Ureter (tissue), 1 donor: ENCODE measurements at places on chromosomes 7 and 10.
A peak's percentile ranks its signal among the peaks of the same experiment; 100 is the strongest.

- DNase-seq, result no peak
Observed at GRCh38 chr7:151607464-151607867, 87.8 kb upstream of the RHEB start.

DNA sequence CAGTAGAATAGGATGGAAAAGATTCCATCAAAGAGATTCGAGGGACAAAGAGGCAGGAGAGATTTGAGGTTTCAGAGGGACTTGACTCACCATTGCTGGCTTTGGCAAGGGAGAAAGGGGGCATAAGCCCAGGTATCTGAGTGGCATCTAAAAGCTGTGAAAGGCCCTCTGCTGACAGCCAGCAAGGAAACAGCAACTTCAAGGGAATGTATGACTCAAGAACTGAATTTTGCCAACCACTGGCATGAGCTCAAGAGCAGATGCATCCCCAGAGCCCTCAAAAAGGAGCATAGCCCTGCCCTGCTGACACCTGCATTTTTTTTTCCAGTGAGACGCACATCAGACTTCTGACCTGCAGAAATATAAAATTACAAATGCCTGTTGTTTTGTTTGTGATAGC is 19.6 kb upstream of the ADAM12 start:
- DNase-seq, result no peak

DNA sequence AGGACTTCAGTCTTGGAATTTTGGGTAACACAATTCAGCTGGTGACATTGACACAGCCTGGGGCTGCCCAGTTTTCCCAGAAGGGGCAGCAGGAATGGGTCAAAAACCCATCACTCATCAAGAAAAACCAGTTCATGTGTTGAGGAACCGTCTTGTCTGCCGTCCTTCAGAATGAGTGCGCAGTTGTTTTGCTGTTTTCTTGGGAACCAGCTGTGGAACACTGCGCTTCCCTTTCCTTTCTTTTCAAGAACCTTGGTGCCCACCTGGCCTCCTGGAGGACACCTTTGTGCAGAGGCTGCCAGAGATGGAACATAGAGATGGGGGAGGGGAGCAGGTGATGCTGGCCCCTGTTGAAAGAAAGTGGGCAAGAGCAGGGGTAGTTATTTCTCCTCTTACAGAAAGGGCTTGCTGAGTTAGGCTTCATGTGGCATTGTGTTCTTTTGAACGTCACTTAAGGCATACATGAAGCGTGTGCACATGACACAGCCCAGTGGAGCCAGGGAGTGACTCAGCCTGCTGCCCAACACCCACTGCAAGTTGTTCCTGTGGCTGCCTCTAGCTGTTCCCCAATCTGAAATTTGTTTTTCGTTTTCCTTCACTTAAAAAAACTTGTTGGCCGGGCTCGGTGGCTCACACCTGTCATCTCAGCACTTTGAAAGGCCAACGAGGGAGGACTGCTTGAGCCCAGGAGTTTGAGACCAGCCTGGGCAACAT is 87.4 kb upstream of the TNS3 start:
- peak; percentile 81 for DNase-seq

- DNase-seq, result peak; percentile 57
Observed at GRCh38 chr10:14838582-14839304, 637 bp downstream of the HSPA14 start.

DNA sequence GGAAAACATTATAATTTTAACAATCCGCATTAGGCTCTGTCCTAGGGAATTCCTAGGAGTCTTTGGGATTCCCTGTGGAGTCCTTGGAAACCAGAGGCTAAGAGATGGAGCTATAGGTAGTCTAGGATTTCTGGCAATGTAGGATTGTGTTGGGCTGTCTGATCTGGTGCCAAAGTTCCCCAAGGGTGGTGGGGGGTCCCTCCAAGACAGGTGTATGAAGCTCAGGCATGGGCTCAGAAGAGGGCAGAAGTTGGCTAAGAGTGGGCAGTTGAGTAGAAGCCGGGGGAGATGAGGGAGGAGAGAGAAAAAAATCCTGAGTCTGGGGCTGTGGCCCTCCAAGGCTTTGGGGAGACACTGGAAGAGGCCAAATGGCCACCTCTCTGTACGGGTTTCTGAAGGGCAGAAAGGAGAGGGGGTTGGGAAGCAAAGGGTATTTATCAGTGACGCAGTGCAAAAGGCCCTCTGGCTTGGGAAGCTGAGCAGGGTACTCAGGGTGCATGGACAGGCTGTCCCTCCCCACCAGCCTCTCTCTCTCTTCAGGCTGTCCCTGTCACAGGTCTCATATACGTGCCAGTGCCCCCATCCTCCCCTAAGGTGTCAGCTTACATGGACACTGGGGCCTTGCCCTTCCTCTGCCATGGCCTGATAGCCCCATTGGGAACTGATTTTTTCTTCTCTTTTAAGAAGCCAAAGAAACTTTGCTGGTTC is 929 bp downstream of the HOXA6 start:
- DNase-seq, result no peak

- no peak for DNase-seq
Observed at GRCh38 chr7:794671-795329, 37.5 kb upstream of the SUN1 start.

DNA sequence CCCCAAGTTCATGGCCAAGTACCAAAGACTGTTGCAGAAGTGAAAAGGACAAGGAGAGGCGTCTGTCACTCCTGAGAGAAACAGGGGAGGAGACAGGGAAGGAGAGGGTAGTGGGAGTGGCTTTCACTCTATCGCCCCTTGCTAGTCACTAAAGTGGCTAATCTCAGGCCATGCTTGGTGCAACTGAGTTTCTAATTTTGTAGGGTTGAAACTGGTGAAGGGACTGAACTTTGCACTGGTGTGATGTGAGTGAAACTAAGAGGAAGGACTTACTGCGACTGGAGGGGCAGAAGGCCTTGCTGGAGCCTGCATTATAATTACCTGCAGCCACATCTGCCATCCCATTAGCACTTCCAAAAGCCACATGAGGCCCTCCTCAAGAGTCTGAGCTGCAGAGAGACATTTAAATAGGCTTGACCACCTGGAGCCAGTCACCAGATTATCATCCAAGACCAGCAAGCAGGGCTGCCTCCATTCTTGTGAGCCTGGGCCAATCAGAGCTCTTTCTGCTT is 107.2 kb upstream of the EEPD1 start:
- no peak for DNase-seq

- no peak for DNase-seq
Observed at GRCh38 chr10:5545011-5545410, 20.2 kb downstream of the CALML3 start.

DNA sequence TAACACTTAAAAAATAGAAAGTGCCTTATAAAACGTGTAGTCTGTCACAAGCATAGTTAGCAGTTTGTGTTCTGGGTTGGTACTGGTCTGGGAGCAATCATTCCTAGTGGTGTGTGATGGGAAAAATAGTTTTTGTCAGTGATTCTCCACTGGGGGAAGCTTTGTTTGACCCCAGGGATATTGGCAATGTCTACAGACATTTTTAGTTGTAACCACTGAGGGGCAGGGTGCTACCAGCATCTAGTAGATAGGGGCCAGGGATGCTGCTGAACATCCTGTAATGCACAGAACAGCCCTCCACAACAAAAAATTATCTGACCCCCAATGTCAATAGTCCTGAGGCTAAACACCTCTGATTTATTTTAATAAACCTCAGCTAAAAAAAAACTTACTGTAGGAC is 51.6 kb upstream of the CREB5 start:
- DNase-seq, result no peak

- DNase-seq, result no peak
Observed at GRCh38 chr7:157430721-157431120, 93.9 kb downstream of the DNAJB6 start.

DNA sequence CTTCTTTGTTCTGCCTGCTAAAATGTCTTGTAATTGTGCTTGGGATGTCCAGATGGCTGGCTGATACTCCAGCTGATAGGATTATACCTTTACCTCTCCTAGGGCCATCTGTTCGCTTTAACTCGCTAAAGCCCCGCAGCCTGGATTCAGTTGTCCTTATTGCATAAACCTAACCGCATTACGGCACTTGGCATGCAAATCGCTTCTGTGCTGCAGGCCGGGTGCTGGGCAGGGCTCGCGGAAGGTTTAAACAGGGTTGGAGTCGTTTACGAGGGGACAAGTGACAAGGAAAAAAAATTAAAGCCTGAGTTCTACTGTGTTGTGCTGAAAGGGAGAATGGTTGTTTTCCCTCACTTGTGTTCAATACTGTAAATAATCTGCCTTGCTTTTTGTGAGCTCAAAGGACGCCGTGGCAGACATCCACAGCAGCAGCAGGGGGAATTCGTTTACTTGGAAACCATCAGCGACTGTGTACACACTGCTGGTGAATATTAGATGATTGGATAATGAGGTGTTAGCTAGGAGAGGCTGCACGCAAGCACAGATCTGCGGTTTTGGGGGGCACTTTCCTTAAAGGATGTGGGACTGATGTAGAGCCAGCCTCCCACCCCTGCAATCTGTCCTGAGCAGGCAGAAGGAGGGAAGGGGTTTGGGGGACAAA is 93.0 kb downstream of the EBF3 start:
- no peak for DNase-seq

DNA sequence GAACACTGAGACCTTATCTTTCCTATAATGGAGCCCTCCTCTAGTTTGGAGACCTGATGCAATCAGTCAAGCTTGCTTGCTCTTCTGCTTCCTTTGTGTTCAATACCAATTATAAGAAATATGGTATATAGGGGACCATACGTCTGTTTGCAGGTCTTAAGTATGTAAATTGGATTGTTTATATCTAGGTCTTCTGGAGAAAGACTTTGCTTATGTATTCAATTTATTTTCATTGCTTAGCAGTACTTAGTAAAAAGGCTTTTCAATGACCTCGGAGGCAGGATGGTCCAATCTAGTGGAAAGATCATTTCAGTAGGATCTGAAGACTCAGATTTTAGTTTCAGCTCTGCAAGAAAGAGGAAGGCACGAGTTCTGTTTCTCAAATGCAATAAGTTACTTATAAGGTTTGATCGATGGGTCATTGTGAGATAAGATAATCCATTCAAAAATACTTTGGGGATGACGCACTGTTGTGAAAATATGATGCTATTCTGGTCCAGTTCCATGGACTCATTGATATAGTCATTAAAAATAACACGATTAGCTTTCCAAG is 571.6 kb downstream of the SH2D4B start:
- no peak for DNase-seq

DNA sequence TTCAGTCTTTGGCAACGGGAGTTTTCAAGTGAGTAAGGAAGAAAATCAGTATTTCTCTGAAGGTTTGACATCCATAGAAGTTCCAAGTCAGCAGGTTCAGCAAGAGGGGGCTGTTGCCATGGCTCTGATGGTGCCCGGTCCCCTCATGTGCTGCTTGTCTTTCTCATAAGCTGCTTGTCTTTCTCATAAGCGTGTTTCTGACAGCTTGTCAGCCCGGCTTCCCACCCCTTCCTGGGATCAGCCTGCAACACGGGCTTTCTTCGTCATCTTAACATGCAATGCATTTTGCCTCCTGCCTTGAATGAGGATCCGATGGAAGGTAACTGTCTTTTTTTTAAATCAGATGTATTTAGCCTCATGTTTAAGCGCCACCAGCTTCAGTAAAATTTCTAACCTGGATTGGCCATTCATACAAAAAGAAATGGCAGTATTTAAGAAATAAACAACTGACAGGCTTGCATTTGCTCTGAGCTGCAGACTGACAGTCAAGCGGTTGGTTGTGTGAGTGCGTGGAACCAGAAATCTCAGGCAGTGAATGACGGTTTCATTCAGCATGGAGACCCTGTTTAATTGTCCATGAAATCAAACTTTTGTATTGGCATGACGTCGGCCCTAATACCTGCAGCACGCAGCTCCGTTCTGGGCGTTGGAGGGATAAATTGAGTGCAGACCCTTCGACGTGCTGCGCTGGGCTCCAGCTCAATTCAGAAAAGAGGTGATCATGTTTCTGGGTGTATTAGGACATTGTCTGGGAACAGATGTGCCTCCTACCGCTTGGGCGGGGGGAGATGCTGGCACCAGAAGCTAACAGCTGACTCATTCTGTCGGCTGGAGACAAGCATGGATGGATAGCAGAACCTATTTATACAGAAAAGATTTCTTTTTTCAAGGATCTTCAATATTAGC is 454.7 kb upstream of the FOXK1 start:
- DNase-seq, result no peak

DNA sequence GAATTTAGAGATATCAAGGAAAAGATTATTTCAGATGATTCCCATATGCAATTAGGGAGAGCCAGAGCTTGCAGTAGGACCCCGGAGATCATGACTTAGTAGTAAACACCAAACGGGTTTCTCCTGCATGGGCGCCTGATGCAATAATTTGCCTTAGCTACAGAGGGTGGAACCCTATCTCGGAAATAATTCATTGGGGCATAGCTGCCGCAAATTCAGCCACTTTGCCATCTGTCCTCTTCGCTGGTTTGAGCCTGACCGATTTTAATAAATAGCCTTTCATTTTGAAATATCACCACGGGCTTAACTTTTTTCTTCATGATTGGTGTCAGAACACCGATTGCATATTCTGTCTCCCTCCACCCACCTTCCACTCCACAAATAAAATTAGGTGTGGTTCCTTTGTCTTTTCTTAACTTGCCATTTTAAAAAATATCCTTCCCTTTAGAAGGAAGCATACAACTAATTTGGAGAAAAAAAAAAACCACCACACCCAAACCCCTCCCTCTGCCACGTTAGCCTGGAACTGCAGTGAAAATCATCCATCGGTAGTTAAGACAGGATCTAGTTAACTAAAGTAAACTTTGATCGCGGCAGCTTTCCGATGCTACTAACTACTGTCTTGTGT is 1.4 kb downstream of the GARS1 start:
- DNase-seq, result no peak
